Hippocampal formation (tissue), 2 donors: ENCODE measurements at places on chromosomes 5 and 9.

DNA sequence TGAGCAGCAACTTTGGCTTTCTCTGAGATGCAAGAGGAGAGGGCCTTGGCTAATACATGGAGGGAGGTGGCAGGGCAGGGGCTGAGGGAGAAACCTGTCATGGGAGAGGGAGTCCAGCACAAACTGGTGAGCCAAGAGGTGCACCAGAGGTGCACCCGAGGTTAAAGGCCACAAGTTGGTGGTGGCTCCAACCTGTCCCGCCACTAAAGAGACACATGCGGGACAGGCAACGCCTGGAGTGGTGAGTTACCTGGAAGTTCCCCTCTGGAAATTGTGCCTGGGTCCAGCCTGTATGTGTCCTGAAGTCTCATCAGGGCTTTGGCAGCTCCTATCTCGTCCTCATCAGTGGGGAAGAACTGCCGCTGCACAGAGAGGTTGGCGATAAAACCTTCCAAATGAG is 14.0 kb downstream of the P4HA2 start:
- DNase-seq: no peak

- DNase-seq: no peak
These were observed 58.0 kb downstream of the ANXA2R start for GRCh38 chr5:42982107-42982622.

DNA sequence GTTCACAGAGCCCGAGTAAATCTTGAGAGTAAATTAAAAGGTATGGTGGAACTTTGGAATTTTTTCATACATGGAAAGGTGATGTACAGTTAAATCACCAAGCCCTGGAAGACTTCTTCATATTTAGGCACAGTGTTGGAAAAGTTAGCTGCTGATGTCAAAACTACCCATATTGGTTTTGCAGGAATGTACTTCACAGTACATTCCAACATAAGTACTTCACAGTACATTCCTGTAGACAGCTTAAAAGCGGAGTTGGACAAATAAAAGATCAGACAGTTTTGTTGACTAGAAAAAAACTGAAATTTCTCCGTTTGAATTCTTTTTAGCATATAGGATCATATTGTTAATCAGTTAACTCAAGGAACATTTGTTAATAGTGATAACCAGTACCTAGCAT is 1.8 kb downstream of the RANBP17 start:
- DNase-seq: no peak

DNA sequence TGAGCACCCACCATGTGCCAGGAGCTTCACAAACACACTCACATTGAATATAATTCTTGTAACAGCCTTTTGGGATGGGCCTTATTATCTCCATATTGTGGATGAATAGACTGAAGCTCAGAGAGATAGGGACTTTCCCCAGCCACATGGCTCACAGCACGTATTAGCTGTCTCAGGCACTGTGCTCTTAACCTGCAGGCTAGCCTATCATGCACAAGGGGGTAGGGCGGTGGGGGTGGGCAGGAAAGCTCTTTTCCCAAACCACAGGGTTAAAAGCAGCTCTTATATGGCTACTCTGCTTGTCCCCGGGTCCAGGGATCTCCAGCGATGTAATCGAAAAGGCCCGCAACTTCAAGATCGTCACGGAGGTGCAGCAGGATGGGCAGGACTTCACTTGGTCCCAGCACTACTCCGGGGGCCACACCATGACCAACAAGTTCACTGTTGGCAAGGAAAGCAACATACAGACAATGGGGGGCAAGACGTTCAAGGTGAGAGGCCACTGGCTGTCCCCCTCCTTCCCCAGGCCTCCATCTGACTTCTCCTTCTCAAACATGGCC is 2.6 kb downstream of the FABP6 start:
- DNase-seq: no peak

GRCh38 chr5:99030906-99031440 is 102.2 kb upstream of the CHD1 start:
- DNase-seq: no peak

DNA sequence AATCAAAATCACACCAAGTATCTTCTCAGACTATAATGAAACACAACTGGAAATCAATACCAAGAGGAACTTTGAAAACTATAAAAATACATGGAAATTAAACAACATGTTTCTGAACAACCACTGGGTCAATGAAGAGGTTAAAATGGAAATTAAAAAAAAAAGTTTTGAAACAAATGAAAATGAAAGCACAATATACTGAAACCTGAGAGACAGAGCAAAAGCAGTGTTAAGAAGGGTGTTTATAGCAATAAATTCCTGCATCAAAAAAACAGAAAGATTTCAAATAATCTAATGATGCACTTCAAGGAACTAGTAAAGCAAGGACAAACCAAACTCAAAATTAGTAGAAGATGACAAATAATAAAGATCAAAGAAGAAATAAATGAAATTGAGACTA is 92.0 kb downstream of the TMEM232 start:
- no peak for DNase-seq

DNA sequence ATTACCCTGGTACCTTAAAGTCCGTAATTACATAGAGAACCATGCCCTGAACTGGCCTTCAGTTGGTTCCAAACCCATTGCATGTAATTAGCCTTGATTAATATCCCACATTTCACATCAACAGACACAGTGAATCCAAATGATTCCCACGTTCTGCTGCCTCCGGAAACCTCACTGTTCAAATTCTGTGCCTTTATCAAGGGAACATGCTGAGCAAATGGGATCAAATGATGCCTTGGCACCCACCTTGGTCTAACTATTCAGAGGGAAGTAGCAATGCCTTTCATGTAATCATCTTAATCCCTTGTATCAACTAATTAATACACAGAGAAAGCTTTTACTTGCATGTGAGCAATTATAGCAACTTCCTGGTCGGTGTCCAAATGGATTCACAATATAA is 100.6 kb downstream of the EFNA5 start:
- DNase-seq: no peak

DNA sequence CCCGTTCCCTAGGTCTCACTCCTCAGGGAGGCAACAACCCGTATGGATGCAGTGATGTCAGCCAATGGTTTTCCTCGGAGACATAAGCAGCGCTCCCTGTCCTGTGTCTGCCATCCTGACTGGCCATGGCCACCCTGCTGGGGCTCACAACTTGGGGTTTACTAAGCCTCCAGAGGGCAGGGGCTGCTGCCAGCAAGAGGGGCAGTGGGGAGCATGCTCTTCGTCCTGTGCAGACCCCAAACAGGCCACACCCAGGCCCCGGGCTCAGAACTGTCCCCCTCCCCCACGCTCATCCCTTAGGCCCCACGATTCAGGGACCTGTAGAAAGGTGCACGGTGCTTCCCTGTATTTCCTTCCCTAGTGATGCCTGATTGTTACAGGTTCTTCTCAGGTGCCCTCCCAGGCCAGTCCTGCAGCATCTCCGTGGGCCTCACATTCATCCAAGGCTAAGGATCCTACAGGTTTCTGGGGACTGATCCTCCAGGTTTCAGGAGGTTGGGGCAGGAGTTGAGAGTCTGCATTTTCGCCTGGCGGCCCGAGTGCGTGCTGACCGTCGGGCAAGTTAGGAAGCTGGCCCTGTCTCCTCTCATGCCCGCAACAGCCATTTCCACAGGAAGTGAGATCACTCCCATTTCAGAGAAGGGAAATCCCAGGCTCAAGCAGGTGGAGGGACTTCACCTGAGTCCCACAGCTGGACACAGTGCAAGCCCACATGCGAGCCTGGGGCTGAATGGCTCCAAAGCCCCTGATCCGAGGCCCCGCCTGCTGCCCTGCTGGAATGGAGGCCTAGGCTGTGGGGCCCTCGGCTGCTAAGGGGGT is 217.6 kb downstream of the ROR2 start:
- no peak for DNase-seq

DNA sequence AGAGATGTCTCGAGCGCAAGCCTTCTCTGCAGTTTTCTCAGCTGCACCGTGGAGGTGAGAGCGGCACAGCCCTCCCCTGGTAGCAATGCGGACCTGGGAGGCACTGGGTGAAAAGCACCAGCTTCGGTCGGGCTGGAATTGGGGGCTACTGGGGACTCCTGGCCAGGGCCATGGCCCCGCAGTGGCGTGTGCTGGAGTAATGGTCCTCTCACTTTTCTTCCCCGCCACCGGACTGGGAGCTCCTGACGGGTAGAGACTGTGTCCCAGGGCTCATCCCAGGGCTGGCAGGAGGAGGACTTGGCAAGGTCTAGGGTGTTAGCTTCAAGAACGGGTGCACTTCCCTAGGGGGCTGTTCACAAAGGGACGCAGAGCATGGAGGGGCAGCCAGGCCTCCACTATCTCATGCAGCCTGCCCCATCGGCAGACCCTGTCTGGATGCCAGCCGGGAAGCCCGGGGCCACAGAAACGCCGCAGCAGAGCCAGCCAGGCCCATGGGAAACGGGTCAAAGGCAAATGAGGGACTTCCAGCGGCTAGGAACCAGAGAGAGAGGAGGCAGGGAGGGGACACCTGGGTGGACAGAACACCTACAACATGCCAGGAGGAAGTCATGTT is 92.6 kb upstream of the MVB12B start:
- no peak for DNase-seq

DNA sequence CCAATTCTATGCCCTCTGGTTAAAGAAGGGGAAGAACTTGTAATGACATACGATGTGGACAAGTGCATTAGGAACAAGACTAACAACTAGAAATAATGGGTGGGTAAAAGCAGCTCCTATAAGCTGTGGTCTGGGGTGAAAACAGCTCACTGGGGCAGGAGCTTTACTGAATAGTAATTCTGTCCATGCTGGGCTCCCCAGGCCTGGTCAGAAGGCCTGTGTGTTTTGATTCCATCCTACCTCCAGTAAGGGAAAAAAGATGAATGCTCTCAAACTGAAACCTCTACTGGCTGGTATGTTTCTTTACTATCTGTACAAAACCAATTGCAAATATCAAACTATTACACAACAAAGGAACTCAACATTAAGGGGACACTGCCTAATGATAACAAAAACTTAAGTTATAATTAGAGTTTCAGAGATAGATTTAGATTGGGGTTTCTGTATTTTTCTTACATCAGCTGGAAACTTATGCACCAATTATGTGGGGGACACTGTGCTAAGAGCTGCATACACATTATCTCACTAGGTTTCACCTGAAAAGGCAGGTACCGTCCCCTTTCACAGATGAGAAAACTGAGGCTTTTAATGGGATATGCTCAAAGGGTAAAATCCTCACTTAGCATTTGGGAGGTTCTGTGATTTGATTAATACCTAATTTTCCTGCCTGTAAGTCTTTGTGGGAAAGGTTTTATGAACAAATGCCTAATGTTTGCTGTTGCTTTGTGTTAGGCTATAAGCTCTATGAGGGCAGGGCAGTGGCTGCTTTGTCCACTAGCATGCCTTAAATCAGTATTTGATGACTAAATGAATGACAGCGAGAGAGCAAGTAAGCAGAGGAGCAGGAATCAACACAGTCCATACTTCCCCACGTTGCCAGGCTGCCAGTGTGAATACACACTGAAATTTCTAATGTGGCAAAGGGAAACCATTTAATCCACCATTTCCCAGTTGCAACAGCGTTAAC is 53.6 kb downstream of the ELL2 start:
- DNase-seq: no peak

DNA sequence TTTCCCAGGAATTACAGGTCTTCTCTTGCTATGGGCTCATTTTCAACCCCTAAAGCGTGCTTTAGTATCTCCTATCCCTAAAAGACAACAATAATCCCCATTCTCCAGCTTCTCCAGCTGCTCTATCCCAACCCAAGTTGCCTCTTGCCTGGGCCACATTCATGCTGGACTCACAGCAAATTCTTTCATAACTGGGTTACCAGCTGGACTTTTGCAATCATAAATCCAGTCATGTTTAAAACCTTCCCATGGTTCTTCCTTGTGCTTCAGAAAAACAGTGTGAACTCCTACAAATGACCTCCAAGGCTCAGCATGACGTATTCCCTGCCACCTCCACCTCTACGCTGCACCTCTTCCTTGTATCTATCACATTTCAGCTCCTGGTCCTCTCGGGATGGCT is 346.9 kb downstream of the GADD45G start:
- no peak for DNase-seq

DNA sequence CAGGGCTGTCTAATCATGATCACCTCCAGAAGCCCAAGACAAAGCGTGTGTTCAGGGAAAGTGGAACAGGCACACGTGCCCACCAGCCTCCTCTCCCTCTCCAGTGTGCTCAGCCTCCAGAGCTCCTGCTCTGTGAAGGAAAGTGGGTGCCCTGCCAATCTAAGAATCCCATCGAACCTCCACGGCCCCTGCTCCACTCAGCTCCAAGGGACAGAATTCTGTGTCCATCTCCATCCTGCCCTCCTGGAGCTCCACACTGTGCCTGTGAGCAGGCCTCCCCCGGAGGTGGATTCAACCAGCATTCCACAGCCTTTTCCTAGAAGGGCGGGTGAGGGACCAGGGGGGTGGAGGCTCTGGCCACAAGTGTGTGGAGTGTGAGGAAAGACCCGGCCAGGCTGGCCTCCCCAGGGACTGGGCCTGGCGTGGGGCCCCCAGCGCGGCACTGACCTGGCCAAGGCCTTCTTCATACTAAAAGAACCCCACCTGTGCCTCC is 6.0 kb downstream of the EEIG1 start:
- DNase-seq: no peak

GRCh38 chr5:100432741-100433140 is 102.4 kb upstream of the FAM174A start:
- no peak for DNase-seq

DNA sequence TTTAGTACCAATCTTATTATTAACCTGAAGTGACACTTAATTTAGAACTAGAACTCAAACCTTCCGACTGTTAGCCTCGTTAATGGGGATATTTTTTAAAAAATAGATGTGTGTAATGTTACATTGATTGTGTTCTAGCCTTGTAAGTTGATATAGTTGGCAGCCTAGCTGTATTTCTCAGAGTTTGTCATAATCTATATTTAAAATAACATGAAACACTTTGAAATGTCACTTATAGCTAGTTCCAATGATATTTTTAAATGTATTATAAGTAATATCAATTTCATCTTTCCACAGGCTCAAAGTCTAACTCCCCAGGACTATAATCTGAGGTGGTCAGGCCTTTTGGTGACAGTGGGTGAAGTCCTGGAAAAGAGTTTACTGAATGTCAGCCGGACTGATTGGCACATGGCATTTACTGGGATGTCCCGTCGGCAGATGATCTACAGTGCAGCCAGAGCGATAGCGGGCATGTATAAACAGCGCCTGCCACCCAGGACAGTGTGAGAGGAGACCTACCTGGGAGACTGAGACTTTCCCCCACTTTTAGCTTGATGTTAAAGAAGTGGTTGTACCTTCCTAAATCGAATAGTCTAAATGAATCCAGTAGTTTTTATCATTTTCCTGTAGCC is 34.1 kb downstream of the PRRC1 start:
- DNase-seq: no peak

GRCh38 chr9:92740009-92740408 is 24.6 kb downstream of the BICD2 start:
- no peak for DNase-seq
